Nucleus accumbens (tissue), 56 donors: ENCODE measurements at places on chromosomes 4 and X.

- DNase-seq: no peak
These were observed 60.7 kb upstream of the DHRSX start for GRCh38 chrX:2561456-2561855.

- no peak for DNase-seq
These were observed 18.3 kb downstream of the CD99L2 start for GRCh38 chrX:150879855-150880807.

DNA sequence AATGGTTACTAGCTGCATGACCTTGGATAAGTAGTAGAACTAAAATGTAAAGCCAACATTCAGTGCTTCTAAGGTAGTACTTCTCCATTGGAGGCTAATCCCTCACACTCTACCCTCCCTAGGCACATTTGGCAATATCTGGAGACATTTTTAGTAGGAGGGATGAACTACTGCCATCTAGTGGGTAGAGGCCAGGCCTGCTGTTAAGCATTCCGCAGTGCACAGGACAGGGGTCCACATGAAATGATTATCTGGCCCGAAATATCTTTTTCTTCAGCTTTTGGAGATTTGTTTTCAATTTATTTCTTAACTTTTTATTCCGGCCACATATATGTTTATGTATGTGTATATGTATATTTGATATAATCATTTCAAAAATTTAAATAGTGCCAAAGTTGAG is 36.0 kb upstream of the SPANXC start:
- peak; percentile 0 for DNase-seq

DNA sequence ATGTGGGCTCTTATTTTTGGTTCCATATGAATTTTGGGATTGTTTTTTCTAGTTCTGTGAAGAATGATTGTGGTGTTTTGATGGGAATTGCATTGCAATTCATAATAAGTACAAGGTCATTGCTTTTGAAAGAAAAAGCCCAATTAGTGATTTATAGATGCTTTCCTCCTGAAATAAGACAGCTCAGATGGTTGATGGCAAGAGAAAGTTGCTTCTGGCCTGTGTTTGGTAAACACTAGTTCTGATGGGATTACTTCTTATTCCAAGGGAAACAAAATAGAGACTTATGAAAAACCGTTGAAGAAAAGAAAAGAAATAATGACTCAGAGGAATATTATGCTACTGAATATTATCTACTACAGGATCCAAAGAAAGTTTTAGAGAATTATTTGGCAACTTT is 144.9 kb downstream of the SPANXA1 start:
- DNase-seq: no peak

- no peak for DNase-seq
These were observed 800.2 kb upstream of the FTHL17 start for GRCh38 chrX:31872007-31872406.
